Posterior cingulate gyrus (tissue), 11 donors: ENCODE measurements at places on chromosomes 7 and 10.
A peak's percentile ranks its signal among the peaks of the same experiment; 100 is the strongest.

DNA sequence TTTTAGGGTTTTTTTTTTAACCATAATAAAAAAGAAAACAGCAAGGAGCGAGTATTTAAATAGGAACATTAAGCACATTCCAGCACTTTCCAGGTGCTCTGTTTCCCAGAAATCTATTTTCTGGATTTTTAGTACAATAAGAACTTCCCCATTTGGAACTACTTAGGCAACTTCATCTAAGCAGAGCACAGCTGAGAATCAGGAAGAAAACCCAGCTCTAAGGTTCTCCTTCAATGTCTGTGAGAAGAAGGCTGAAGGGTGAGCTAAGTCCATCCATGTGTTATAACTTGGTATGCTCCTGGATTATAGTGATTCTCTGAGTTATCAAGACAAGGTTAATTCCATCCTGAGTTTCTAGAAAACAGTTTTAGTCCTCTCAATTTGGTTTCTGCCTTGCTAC is 181.9 kb downstream of the CYP26A1 start:
- no peak for DNase-seq

DNA sequence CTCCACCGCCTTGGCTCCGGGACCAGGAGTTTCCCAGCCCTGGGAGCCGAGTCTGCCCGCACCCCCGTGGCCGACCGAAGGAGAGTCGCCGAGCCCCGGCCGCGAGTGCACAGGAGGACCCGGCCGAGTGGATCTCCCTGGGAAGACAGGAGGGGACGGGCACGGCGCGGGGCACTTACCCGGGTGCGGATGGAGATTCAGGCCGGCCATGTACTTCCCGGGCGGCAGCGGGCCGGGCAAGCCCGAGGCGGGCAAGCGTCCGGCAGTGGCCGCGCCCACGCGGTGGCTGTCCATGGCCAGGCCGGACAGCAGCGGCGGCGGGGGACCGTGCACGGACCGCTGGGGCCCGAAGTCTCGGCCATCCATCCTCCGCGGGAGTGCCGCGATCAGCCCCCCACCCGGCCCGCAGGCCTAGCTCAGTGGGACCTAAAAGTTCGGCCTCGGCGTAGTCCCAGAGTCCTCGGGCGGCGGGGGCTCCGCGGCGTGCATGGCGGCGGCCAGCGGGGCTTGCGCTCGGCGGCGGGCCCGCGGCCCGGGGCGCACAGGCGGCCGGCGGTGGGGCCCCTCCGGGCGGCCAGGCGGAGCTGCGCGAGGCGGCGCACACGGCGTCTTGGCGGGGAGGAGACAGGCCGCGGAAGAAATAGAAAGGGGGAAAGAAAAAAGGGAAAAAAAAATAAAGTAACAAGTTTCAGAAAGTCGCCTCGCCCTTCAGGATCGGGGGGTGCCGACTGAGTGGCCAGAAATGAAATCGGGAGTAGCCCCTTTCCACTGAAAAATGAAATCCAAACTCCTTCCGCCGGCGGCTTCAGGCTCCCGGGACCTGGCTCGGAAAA is 2.5 kb downstream of the TNRC18 start:
- DNase-seq = no peak

GRCh38 chr10:95121904-95122303 is 52.6 kb upstream of the CYP2C8 start:
- no peak for DNase-seq

DNA sequence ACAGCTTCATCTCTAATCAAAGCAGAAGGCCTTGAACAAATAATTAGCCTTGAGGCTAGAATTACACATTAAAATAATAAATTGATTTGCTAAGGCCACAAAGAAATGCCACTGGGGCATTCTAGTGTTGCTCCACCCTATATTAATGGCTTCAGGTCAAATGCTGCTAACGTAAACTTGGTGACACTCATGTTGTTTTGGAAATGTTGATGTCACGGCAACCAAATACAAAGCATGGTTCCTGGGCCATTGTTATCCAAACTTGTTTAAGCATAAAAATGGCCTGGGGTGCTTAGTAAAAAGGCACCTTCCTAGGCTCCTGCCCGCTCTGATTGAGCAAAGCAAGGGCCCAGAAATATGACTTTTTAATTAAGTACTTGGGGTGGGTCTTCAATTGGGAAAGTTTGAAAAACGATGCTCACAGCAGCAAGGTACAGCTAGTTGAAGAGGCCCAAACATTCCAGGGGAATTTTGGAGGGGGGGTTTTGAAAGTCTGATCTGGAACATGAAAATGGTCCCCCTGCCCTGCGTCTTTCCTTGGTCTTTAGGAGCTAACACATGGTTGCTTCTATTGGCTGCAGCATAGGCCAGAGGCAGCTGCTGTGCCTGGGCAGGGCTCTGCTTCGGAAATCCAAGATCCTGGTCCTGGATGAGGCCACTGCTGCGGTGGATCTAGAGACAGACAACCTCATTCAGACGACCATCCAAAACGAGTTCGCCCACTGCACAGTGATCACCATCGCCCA is 67.8 kb downstream of the ABCC2 start:
- no peak for DNase-seq

- no peak for DNase-seq
Observed at GRCh38 chr7:512541-513311, 6.9 kb downstream of the PDGFA start.

GRCh38 chr10:96584035-96584434 is 2.8 kb downstream of the TM9SF3 start:
- no peak for DNase-seq

DNA sequence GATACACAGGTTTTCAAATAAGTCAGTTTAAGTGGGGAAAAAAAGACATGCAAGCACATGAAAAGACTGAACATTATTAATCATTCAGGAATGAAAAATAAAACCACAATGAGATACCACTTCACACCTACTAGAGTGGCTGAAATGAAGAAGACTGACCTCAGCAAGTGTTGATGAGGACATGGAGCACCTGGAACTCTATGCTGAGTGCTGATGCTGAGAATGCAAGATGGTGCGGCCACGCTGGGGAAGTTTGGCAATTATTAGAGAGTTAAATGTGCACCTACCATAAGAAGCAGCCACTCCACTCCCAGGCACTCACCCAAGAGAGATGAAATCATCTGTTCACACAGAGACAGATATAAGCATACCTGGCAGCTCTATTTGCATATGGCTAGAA is 32.9 kb upstream of the ELFN1 start:
- no peak for DNase-seq

DNA sequence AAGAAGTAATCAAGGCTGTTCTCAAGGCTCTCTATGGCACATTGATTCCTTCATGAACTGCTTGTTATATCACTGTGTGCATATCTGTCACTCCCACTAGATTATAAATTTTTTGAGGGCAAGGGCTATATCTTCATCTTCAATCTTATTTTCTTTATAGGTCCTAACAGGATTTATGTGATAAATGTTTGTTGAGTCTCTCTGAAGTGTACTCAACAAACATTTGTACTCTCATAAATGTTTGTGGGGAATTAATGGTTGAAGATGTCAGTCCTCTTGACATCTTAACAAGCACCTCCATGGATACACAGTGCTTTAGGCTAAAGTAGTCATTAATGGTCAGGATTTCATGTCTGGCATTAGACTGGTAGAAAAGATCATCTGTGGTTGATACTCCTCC is 143.2 kb downstream of the RNLS start:
- no peak for DNase-seq

DNA sequence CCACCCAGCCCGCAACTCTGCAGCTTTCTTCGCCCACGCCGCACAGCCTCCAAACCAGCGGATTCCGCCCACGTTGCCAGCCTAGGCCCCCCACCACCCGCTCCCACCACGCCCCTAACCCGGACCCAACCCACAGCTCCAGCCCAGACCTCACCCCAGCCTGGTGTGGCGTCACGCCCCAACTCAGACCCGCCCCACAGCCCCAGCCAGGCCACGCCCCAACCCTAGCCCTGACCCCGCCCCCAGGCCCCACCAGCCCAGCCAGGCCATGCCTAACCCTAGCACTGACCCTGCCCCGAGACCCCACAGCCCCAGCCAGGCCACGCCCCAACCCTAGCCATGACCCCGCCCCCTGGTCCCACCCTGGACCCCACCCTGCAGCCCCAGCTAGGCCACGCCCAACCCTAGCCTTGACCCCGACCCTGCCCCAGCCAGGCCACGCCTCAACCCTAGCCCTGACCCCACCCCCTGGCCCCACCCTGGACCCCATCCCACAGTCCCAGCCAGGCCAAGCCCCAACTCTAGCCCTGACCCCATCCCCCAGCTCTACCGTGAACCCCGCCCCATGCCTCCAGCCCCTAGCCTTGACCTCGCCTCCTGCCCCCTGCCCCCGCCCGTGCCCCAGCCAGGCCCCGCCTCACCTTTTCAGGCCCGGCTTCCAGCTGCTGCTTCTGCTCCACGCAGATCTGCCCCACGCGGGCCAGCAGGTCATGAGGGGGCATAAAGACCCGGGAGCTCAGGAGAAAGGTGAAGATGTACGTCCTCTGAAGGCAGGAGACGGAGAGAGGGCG is 64.0 kb downstream of the RASGEF1A start:
- DNase-seq = peak; percentile 56

DNA sequence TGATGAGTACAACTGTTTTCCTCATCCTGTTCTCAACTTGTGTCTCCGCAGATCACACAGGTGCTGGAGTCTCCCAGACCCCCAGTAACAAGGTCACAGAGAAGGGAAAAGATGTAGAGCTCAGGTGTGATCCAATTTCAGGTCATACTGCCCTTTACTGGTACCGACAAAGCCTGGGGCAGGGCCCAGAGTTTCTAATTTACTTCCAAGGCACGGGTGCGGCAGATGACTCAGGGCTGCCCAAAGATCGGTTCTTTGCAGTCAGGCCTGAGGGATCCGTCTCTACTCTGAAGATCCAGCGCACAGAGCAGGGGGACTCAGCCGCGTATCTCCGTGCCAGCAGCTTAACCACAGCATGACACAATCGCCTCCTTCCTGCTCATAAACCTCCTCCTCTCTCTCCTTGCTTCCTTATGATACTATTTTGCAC is 126.7 kb upstream of the PRSS58 start:
- no peak for DNase-seq

GRCh38 chr10:68666280-68666760 is 54.7 kb upstream of the CCAR1 start:
- no peak for DNase-seq

- DNase-seq = no peak
Observed at GRCh38 chr10:127302343-127302742, 106.0 kb upstream of the INSYN2A start.

- DNase-seq = no peak
Observed at GRCh38 chr7:12162415-12163113, 48.5 kb upstream of the TMEM106B start.

- DNase-seq = no peak
Observed at GRCh38 chr7:16514271-16514670, 12.4 kb upstream of the LRRC72 start.

- DNase-seq = no peak
Observed at GRCh38 chr10:64867501-64867962, 1346.3 kb downstream of the REEP3 start.

- no peak for DNase-seq
Observed at GRCh38 chr7:101901661-101902491, 84.5 kb downstream of the CUX1 start.

GRCh38 chr7:79268730-79269129 is 184.7 kb downstream of the MAGI2 start:
- DNase-seq = no peak

- no peak for DNase-seq
Observed at GRCh38 chr10:20105236-20105635, 289.0 kb downstream of the PLXDC2 start.

DNA sequence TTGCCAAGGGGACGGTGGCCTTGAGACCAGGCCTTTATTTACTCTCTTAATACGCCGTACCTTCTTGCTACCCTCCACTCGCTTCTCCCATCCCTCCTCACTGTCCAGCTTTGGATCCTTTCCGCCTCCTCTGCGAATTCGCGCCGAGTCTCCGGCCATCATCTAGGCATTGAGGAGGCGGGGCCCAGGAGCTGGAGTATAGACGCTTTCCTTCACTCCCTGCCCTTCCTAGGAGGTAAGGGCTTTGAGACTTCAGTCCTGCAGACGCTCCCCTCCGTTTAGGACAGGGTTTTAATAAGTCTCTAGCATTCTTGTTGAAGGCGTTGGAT is 538 bp downstream of the TFAM start:
- peak; percentile 17 for DNase-seq

GRCh38 chr7:29565634-29565981 is 2.0 kb downstream of the PRR15 start:
- no peak for DNase-seq

DNA sequence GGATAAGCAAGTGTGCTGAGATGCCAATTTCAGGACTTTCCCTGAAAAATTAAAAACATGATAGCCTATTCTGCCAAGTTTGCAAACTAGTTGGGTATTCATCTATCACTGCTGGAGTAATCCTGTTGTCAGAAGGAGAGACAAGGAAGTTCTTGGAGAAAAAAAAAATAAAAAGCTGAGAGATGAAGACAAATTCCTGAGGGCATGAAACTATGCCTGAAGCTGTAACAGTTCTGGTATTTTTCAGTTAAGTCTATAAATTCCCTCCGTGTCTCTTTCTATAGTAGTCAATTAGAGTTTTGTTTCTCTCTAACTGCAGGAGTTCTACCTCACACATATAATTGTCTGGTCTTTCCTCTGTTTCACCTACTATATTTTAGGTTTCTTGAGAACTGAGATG is 95.7 kb downstream of the DGKB start:
- no peak for DNase-seq

DNA sequence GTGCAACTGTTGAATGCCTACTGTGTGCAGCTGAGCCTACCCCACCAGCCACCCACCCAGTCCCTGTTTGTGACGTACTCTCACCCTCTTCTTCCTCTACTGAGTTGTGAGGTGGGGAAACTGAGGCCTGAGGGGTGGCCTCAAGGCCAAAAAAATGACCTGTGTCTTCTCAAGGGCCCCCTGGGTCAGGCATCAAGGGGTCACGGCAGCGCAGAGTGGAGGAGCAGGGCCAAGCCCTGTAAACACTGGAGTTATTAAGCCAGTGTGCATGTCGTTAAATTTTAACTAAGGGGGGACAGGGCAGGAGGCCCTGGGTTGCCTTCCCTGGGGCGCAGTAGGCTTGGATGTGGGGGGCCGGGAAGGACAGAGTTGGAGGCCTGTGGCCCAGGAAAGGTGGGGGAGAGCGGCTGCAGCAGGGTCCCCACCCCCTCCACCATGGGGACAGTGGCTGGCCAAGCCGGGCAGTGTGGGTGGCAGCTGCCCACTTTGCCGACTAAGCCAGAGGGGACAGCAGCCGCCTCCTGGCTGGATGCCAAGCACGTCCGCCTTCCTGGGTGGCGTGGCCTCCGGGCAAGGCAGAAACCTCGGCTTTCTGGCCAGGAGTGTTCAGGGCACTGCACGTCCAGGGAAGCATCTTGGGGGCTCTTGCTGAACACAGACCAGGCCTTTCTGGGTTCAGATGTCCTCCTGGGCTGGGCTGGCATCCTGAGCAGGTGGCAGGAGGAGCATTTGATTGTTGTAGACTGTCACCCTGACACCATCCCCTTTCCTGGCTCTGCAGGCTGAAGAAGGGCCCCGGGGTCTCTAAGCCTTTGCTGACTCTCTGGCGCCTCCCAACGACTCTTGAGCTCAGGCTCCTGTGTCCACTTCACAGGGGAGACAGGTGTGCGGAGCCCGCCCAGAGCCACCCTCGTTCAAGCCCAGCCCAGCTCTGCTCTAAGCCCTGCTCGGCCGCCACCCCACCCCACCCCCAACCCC is 1.9 kb downstream of the SLC29A4 start:
- peak; percentile 93 for DNase-seq
